Activated naive CD4-positive, alpha-beta T cell treated with Interleukin-2 at 50 U/mL for 16 hours (primary cell): ENCODE measurements at places on chromosomes 3 and 15.

- no peak for DNase-seq
Observed at GRCh38 chr15:69517052-69517451, 64.4 kb downstream of the RPLP1 start.

GRCh38 chr15:81174125-81174791, 22.4 kb upstream of the IL16 start:
- DNase-seq, result no peak

DNA sequence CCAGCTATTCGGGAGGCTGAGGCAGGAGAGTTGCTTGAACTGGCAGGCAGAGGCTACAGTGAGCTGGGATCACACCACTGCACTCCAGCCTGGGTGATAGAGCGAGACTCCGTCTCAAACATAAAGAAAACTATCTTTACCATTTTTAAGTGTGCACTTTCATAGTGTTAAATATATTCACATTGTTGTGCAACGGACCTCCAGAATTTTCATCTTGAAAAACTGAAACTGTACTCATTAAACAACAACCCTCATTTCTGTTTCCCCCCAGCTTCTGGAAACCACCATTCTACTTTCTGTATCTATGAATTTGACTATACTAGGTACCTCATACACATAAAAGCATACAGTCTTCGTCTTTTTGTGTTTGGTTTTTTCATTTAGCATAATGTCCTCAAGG, 375.1 kb downstream of the SHQ1 start:
- no peak for DNase-seq

- no peak for DNase-seq
Observed at GRCh38 chr15:50744601-50745000, 20.9 kb downstream of the SPPL2A start.

GRCh38 chr15:70625438-70625837, 137.9 kb downstream of the UACA start:
- no peak for DNase-seq
